ENCODE measurements at places on chromosomes 13 and 19. TPM values are rescaled to one million over a fixed set of nuclear protein-coding genes. Genes with fewer than 3 reads are reported as not detected.

Gene FSD1
- total RNA-seq, result 0.59 TPM

Gene ARHGAP45
- 10.7 TPM for total RNA-seq

Gene CATSPERD
- total RNA-seq, result not detected

Gene CGB5
- total RNA-seq, result not detected

Gene GPR12
- total RNA-seq, result 0.69 TPM

Gene TMEM86B
- total RNA-seq, result 1.2 TPM

Gene ZNF432
- 15.5 TPM for total RNA-seq

Gene JOSD2
- total RNA-seq, result 8.1 TPM

Gene RGL3
- 1.8 TPM for total RNA-seq

Gene ACP7
- total RNA-seq, result 5.2 TPM

Gene ZNF724
- 6.4 TPM for total RNA-seq

Gene FPR3
- total RNA-seq, result 2.2 TPM

Gene CLEC4G
- total RNA-seq, result 0.20 TPM

Gene KL
- 2.5 TPM for total RNA-seq

Gene EPS8L1
- 47.6 TPM for total RNA-seq

Gene COX6B2
- total RNA-seq, result 3.1 TPM

Gene CBY2
- total RNA-seq, result not detected

Gene SRRM5
- not detected for total RNA-seq

Gene ZNF681
- total RNA-seq, result 3.6 TPM

Gene DNAAF3
- total RNA-seq, result not detected

Gene NCR1
- 0.30 TPM for total RNA-seq

Gene FPR1
- 9.5 TPM for total RNA-seq

Gene C2CD4C
- 0.49 TPM for total RNA-seq

Gene IGFL4
- total RNA-seq, result 4.7 TPM

Gene ACER1
- total RNA-seq, result 4.0 TPM

Gene CD22
- total RNA-seq, result 0.99 TPM

Gene MCEMP1
- 0.79 TPM for total RNA-seq

Gene METTL21C
- total RNA-seq, result 3.0 TPM

Gene ELL
- total RNA-seq, result 13.0 TPM

Gene KIR2DL4
- not detected for total RNA-seq

Gene DCLK1
- total RNA-seq, result 82.5 TPM

Gene ZNF419
- total RNA-seq, result 10.5 TPM

Gene BRSK1
- total RNA-seq, result 3.6 TPM

Gene ZNF90
- 7.5 TPM for total RNA-seq

Gene TTC9B
- total RNA-seq, result not detected

Gene FBXO17
- total RNA-seq, result 19.9 TPM

Gene LYPD5
- 16.0 TPM for total RNA-seq

Gene NCCRP1
- 11.7 TPM for total RNA-seq

Gene ZNF524
- total RNA-seq, result 6.4 TPM

Gene RNF225
- 0.99 TPM for total RNA-seq

Gene SERTM1
- total RNA-seq, result 0.20 TPM

Gene HIPK4
- 0.10 TPM for total RNA-seq

Gene SHISA7
- 0.10 TPM for total RNA-seq

Gene ZNF726
- total RNA-seq, result 8.7 TPM

Gene EHD2
- total RNA-seq, result 63.9 TPM

Gene ZNF440
- total RNA-seq, result 16.8 TPM

Gene CEBPA
- total RNA-seq, result 70.0 TPM

Gene MYO1F
- total RNA-seq, result 12.0 TPM

Gene NLRP11
- total RNA-seq, result not detected

Gene IGFL2
- total RNA-seq, result 19.9 TPM
